Stimulated activated naive CD8-positive, alpha-beta T cell treated with anti-CD3 and anti-CD28 coated beads, Interleukin-15, Interleukin-2, amounts not matched to agents 100 U/mL and 50 U/mL, for 24 hours (primary cell): ENCODE measurements at places on chromosomes 4 and X.

DNA sequence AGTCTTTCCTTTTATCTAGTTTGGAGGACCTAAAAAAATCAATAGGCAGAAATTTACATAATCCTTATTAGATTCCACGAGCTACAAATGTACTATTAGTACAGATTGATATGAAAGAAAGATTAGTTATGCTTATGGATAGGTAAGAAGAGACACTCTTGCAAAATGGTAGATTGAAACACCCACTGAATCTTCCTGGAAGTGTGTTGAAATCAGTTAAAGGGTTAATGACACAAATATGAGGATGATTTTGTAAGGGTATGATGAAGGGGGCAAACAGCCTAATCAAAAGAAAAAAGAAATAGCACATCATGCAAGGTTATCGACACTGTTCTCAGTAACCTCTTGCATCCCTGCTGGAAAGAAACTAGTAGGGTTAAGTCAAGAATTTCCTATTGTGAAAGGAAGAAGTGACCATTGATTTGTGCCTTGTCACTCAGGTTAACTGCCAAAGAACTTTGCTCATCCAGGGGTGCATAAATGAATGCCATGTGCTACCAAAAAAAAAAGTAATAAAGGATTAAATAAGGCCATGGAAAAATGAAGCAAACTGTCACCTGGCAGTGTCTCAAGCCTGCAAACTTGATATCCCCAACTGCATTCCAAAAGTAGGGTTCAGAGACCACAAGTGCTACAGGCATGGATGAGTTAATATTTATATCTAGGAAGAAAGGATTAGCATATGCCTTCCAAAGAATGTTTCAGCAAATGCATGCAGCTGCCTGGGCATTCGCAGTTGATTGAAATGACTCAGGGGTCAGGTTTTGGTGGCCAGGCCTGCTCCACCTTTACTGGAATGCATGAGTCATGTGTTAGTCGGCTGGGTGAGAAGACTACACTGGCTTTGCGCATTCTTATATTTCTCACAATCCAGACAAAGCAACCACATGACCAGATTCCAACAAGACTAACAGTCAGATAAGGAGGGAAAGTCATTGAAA is 78.3 kb upstream of the ATXN3L start:
- peak; percentile 20 for DNase-seq

- DNase-seq = no peak
These were observed 112.4 kb upstream of the EDA2R start for GRCh38 chrX:66751136-66751782.

- no peak for DNase-seq
These were observed 7.9 kb upstream of the NALF2 start for GRCh38 chrX:69496183-69496582.

DNA sequence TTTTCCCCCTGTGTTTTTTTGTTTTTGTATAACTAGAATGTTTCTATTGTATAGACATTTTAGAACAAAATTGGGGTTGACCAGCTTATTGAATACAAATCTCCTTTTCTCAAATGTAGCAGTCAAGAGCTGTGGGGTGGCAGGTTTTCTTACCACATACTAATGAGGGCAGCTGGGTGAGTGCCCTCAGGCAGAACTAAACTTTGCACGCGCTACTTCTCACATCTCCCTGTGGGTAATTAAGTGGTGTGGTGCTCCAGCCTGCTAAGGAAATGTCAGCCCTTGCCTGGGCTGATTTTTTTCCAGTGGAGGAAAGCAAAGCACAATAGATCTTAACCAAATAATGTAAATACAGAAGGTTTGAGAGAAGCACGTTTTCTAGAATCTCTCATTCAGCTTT is 717.6 kb upstream of the TENM3 start:
- no peak for DNase-seq

DNA sequence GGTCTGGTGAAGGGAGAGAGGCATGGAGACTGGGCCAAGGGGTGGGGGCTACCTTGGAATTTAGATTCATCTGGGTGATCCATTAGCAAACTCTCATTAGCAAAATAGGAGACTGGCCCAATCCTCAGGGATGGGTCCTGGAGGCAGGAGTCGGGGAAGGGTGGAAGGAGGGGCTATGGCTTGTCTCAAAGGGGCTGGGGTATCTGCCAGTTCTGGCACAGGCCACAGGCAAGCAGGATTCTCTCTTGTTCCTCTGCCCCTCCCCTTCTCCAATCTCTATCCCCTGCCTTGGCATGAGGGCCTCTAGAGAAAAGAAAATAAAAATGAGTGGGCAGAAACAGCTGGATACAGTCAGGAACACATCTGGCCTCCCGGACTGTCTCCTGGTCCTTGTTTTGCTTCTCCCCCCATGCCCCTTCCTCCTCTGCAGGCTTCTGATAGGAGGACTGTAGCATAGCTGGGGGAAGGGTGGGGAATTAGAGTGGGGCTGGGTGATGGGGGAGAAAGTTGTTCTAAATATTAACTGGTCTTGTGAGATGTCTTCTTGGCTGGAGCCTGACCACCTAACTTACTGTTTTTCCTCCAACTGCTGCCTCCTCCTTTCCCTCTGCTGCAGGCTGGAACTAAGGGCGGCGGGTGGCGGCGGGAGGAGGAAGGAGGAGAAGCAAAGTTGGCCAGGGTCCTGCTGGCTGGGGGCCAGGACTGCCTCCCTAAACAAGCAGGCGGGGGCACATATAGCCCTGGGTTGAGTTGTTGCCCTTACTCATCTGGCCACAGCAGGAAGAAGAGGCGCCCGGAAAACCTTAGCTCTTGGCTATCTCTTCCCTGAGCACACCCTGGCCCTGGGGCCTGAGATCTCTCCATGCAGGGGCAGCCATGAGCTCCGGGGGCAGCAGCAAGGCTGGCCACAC is 53.3 kb upstream of the LAS1L start:
- no peak for DNase-seq
